Activated T-cell treated with anti-CD3 and anti-CD28 coated beads for 48 hours (primary cell): ENCODE measurements at places on chromosomes 12 and 14.

- DNase-seq, result peak; percentile 8
These were observed 397.1 kb downstream of the MDGA2 start for GRCh38 chr14:47278233-47278842.

DNA sequence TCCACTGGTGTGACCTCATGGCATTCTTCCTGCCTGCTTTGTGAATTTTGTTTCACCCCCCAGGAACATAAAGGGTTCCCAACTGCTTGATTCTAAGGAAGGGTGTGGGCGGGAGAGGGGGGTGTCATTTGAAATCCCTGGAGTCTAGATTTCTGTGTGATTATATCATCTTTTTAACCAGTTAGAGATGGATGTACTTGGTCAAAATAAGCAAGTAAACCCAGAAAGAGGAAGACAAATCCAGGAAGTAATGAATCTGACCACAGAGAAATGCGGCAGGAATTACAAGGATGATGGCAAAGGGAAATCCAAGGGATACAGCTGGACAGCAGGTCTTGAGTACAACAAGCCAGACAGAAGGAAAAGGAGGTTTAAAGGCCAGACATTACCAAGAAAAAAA lies 38.9 kb downstream of the DMAC2L start:
- no peak for DNase-seq

- DNase-seq, result no peak
These were observed 147.5 kb upstream of the MIS18BP1 start for GRCh38 chr14:45400509-45400908.

- no peak for DNase-seq
These were observed 385.0 kb downstream of the ZFP36L1 start for GRCh38 chr14:68407825-68408224.

DNA sequence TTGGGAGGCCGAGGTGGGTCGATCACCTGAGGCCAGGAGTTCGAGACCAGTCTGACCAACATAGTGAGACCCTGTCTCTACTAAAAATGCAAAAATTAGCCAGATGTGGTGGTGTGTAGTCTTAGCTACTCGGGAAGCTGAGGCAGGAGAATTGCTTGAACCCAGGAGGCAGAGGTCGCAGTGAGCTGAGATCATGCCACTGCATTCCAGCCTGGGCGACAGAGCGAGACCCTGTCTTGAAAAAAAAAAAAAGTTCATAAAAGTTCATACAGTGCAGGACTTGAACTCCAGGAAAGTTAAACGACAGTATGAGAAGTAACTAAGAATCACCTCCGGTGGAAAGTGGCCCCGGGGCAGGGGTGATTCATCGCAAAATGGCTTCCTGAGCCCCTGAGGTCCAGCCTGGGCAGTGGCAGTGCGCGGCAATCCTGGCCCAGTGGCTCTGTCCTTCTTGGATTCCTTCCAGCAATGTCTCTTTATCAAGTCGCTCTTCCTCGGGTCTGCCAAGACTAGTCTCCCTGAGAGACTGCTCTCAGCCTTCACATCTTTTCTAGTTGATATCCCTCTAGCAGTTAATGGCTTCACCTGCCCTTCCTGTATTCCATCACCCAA lies 16.7 kb upstream of the MAP1LC3B2 start:
- no peak for DNase-seq
